ENCODE measurements at places on chromosomes 1 and 21.

GRCh38 chr1:95113684-95114083 lies 3.5 kb upstream of the TLCD4 start:
- no peak for DNase-seq

DNA sequence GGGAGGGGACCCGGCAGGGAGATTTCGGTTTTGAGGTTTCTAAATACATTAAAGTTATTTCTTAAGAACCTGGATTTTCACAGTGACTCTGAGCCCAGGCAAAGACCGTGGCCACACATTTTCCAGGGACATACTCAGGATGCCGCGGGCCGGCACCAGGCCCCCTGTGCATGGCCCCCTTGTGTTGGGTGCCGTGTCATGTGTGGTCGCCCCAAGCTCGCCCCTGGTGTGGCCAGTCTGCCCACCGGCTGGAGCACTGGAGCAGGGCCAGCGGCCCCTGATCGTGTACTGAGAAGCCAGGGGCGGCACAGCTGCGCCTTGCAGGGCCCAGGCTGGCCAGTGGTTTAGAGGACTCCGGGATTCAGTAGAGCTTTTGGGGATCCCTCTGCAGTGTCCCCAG lies 26.6 kb downstream of the ARHGEF16 start:
- DNase-seq, result no peak

DNA sequence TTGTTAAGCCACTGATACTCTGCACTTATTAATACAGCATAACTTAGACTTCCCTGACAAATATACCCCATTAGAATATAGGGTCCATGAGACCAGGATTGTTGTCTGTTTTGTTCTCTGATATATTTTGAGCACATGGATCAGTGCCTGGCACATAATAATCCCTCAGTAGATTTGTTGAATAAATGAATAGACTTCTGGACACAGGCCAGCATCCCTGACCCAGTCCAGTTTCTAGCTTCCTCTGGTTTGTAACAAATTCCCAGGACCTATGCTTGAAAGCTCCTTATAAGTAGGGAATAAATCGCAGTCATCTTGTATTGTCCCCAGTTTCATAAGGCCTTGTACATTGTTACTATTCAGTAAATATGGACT lies 58.2 kb upstream of the GADD45A start:
- no peak for DNase-seq

GRCh38 chr1:121558514-121558913 lies 373.7 kb downstream of the SRGAP2C start:
- no peak for DNase-seq

DNA sequence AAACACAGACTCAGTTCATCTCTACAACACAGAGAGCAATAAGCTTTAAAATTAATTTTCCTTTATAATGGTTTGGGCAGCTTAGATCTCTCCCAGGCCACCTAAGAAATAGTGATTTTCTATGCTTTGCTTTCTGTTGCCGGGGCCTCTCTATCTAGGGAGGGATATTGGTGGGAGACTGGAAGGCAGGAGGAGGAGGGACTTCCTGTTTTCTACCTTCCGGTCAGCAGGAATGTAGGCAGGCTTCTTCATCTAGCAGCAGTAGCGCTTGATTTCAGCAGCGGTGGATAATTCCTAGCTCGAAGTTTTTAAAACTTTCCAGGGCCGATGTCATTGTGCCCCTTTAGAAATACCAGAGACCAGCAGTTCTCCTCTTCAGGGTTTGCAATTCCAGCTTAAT lies 5.1 kb upstream of the DESI2 start:
- no peak for DNase-seq

DNA sequence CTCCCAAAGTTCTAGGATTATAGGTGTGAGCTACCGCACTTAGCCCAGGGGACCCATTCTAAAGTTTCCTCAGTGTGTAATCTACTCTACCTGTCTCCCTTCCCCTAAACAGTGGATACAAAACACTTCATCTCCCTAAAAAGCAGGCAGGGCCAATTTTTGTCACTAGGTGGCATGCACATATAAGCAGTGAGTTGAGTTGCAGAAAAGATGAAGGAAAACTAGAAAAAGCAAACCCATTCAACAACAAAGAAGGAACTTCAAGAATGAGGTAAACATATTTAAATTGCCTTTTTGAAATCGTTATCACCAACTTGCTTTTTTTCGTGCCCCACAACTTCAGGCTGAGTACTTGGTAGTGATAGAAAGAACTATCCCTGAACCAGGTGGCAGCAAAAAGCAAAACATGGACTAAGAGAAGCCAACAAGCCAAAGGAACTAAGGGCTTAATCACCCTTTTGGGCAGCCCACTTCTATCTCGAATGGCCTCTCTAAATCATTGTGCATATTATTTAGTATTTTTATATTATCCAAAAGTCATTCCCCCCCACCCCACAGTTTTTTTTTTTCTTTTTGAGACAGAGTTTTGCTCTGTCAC lies 19.7 kb upstream of the ALDH9A1 start:
- no peak for DNase-seq

DNA sequence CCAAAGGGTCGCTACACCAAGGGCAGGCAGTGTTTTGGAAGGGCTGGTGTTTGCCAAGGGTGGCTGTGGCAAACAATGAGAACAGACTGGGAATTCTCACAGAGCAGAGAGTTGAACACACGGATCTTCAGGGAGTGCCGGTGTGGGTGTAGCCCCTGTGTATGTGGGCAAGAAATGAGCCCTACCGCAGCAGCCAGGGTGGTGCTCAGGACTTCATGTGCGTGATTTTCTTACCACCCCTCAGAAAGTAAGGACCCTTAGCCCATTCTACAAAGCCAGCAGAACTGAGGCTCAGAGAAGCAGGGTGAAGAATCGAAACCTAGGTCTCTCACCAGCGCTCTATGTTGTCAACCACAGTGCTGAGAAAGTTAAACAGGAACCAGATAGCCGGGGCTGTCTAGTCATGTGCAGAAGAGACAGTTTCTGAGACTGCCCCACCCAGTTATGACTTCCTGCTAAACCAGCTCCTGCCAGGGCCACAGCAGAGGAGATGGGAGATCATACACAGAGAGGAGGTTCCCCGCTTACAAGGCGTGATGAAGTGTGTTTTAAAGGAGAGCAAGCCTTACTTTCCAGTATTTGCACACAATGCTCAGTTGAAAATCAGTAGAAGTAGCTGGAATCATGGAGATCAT lies 21.9 kb upstream of the MORC3 start:
- DNase-seq, result peak; percentile 37

- DNase-seq, result no peak
Observed at GRCh38 chr1:1922956-1923833, 4.1 kb upstream of the TMEM52 start.
